Fibroblast of skin of right biceps (primary cell): ENCODE measurements at places on chromosomes 1 and 21.

DNA sequence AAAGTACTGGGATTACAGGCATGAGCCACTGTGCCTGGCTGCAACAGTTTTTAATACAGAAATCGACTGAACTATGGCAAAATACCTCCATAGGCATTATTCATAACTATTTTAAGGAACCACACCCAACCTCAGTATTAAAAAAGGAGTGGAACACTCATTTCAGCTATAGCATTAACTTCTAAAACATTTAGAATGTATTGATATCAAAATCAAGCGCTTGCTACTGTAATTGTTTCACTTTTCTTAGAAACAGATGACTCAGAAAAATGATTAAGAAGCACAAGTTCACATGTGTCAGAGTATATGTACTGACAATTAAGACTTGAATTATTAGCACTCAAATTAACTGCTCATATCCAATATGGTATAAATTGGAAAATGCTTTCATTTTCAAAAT, 15.1 kb downstream of the AIDA start:
- no peak for DNase-seq

DNA sequence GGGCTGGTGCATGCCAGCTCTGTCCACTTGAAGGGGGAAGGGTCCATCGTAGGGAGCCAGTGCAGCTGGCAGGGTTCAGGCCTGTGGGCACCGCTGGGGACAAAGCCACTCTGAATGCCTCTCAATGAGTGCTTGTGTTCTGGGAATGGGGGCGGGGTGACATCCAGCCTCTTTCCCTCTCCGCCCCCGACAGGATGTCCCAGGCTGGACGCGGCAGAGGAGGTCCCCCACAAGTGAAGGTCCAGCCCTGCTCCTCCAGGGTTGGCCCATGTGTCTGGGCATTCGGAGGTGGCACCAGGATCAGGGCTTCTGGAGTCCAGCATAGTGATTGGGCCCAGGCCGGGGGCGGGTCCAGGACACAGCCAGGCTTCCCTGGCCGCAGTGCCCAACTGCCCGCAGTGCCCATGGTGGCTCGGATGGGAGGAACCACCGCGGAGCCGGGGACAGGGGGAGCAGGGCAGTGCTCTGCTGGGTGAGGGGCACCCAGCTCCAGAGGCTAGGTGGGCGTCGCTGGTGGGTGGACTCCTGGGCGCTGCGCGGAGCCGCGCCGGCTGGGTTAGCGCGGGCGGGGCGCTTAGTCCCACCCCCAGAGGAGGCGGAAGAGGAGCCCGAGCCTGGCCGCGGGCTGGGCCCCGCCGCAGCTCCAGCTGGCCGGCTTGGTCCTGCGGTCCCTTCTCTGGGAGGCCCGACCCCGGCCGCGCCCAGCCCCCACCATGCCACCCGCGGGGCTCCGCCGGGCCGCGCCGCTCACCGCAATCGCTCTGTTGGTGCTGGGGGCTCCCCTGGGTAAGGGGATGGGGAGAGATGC, at the start of gene SHISA4:
TSS of gene SHISA4 (plus strand) at position 617 of the 808 bp plus-strand sequence. CDS start at position 714, 97 bp downstream.
- peak; percentile 47 for DNase-seq

- no peak for DNase-seq
These were observed 77.6 kb downstream of the EVI5 start for GRCh38 chr1:92707292-92707691.

GRCh38 chr1:91714867-91715381, 171.0 kb downstream of the TGFBR3 start:
- DNase-seq: no peak

GRCh38 chr1:218931324-218931723, 242.4 kb upstream of the LYPLAL1 start:
- no peak for DNase-seq

DNA sequence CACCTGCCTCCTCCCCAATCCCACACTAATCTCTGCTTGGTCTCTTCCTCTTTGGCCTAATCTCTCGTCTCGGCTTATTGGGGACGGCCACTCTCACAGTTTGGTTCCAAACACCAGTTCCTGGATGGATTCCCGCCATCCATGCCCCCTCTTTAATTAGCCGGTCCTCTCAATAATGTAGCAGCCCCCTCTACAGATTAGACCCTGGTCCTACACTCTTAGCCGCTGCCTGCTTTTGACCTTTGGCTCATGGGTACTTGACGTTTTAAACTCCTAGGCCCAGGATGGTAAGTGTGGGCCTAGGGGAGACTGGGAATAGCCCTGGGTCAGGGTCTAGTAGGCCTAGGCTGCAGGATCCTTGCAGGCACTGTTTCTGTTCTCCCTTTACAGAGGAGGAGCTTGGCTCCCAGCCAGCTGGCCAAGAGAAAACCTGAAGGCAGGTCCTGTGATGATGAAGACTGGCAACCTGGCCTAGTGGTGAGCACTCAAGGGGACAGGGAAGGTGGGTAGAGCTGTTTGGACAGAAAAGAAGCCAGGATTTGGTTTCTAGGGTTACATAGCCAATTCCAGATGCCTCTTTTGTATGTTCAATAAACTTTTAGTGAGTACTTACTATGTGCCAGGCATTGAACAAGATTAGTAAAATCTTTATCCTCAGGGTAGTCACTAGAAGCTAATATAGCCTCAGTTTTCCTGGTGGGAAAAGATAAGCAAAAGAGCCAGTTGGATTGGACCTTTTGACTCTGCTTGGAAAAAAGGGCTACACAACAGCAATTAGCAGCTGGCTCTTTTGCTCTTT, 758 bp downstream of the RAD54L start:
- DNase-seq: peak; percentile 43

- no peak for DNase-seq
These were observed 68.0 kb downstream of the LRRN2 start for GRCh38 chr1:204617256-204618147.

DNA sequence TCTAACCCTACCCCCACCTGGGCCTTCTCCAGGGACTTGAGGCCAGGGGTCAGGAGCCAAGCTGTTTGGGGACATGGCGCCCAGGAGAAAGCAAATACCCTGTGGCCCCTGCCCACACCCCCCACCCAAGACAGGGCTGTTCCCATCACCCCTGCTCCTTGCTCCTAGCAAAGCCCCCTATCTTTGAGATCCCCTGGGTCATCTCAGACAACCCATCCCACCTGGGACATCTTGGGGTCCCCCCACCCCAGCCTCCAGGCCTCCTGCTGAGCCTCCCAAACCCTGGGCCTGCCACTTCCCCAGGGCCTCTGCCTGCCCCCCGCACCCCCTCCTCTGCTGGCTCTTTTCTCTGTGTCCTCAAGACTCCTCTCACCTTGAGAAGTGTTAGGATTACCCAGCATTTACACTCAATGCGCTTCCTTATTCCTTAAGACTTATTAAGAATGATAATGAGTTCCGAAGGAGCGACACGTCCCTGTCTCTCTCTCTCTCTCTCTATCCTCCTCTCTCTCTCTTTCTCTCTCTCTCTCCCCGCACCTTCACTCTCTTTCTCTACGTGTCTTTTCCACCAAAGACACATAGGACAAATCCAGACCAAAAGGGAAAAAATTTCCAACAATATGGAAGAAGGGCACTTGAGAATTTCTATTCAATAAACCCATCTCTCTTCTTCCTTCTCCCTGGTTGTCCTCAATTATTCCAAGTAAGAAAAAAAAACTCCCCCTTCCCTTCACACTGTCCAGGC, 7.2 kb downstream of the CASZ1 start:
- no peak for DNase-seq

GRCh38 chr1:218101409-218101808, 183.7 kb upstream of the RRP15 start:
- no peak for DNase-seq

DNA sequence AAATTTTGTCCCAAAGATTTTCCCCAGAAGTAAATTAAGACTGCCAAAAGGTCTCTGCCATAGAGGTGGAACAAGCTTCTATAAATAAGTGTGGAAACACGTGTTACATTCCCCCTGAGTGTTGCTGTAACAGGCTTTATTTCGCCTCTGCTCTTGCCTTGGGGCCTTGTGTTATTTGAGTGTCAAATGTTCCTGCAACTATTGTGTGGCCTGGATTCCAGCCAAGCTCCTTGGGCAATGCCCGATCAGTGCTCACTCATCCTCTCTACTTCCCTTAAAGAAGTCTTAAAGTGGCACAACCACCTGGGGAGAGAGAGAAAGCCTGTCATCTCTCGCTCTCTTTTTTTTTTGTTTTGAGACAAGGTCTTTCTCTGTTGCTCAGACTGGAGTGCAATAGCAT, 156.7 kb downstream of the NR5A2 start:
- DNase-seq: peak; percentile 71

DNA sequence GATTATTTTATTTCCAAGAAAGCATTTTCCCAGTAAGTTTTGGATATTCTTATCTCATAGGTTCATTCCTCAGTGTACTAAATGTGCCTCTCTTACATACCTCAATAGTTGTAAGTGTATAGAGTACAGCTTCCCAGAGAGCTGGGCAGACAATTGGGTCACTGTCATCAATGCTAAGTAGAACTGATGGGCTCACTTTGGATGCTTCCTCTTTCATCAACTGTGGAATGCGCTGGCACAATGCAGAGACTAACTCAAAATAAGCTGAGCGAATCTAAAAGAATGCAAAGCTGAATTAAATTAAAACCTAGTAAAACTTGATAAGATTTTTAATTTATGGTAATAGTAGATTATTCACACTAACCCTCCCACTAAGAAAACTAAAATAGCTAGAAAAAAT, 21.5 kb downstream of the LTN1 start:
- DNase-seq: peak; percentile 46

- no peak for DNase-seq
These were observed 18.1 kb upstream of the WASF2 start for GRCh38 chr1:27507960-27508665.

DNA sequence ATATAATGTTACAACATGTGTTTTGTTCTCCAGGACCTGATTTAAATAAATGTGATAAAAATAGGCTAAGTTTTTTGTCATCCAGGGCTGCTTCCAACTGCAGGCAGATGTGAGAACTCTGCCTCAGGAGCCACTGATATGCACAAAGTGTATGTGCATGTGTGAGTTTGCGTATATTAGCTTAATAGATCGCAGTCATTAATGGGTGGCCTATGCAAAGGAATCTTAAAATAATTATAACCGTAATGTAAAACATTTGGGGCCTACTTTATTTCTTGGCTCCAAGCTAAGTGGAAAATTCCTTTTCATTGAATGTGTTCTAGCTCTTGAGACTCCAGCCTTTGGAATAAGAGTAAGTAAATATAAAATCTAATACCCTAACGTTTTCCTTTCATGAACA, 16.8 kb downstream of the DHX9 start:
- peak; percentile 22 for DNase-seq

GRCh38 chr1:97680894-97681293, 239.9 kb downstream of the DPYD start:
- DNase-seq: no peak

GRCh38 chr1:11169202-11169601, 20.0 kb upstream of the ANGPTL7 start:
- DNase-seq: no peak

DNA sequence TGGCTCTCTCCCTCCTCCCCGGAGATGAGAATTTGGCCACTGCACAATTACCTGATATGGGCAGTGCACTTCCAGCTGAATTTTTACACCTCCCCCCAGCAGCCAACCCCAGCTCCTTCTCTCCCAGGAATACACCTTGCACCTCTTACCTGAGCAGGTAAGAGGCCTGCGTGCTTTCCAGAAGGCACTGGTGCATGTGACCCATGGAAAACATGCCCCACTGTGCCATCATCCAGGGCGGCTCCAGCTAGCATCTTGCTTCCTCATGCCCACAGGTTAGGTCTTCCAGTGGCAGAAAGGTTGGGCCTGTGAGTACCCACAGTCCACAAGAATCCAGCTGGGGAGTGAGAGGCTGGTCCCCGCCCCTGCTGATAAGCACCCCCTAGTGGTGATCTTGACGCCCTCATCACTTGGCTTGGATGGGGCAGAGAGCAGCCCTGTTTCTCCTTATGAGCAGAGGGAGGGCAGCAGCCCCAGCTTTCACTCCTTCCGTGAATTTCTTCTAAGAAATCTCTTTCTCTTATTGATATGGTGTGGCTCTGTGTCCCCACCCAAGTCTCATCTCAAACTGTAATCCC, 57.8 kb downstream of the EDARADD start:
- DNase-seq: no peak

DNA sequence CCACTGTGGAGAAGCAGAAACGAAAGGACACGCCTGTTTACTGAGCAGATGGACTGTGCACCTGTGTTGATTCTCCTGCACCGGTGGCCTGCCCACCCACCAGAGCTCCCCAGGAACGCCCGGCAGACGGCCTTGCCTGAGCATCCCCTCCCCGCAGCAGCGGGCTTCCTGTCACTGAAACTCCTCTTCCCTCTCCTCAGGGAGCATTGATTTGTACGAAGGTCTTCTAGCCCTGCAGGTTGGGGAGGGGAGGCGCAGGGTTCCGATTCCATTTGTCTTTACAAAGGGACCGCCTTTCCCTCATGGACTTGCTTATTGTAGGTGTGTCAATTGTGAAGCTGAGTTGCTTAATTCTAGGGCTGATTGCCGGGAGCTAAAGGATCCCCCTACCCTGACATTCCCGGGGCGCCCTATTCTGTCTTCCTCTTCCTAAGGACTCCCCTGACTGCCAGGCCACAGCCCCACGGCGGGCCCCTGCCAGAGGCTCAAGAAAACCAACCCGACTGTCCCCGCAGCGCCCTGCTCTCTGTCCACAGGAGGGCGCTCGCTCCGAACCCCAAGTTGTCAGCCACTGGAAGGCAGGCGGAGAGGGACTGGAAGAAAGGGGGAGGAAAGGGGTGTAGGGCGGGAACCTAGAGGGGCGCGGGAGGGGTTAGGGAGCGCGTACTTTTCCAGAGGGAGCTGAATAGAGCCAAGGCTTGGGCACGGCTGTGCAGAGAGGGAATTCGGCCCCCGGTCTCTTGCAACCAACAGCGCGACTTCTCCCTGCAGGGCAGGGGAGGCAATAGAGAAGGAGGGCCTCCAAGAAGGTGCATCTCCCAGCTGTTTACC, 2.8 kb downstream of the S100A6 start:
- DNase-seq: peak; percentile 90

DNA sequence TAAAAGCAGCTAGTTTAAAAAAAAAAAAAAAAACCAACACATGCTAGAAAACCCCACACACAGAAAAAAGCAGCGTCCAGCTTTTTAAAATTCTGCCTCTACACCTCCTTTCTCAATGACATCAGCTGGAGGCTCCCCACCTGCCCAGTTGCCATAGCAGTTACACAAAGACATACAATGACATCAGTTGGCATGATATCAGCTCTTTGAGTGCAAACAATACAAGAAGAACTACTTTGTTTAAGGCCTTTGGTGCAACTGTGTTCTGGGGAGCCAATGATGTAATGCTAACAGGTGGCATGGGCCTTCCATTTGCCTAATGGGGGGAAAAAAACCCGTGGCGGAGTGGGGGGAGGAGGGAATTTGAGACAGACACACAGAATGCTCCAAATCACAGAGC, 32.9 kb downstream of the DUSP10 start:
- DNase-seq: no peak
